AG20443 (cell line): ENCODE measurements at places on chromosomes 12 and 14.
A peak's percentile ranks its signal among the peaks of the same experiment; 100 is the strongest.

GRCh38 chr12:104712477-104712876, 245.6 kb downstream of the SLC41A2 start:
- no peak for DNase-seq

GRCh38 chr12:78096909-78097597, 266.4 kb downstream of the NAV3 start:
- DNase-seq, result peak; percentile 38

- DNase-seq, result no peak
These were observed 95.1 kb upstream of the NRXN3 start for GRCh38 chr14:78075033-78075432.

DNA sequence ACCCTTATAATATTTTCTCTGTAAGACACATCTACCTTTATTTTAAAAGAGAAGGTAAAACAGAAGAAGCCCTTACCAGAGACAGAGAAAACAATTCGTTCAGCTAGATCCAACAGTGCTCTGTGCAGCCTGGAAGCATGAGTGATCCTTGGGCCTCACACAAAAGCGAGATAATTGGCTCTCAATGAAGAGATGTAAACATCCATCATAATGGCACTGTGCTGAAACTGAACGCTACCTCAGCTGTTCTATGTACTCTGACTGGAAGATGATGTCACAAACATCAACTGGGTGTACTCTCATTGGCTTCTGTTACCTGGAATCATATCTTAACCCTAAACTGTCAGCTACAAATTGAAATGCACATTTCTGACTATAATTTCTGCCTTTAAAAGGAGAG, at the start of gene MGAT4C:
Gene MGAT4C (minus strand): TSS at position 229 of the 400 bp plus-strand sequence.
- DNase-seq, result no peak

- no peak for DNase-seq
These were observed 58.3 kb upstream of the ANP32D start for GRCh38 chr12:48414021-48414420.

- DNase-seq, result no peak
These were observed 206.9 kb upstream of the SLC38A2 start for GRCh38 chr12:46579474-46579873.

- DNase-seq, result peak; percentile 83
These were observed 46.7 kb downstream of the LRRC74A start for GRCh38 chr14:76872796-76873432.

DNA sequence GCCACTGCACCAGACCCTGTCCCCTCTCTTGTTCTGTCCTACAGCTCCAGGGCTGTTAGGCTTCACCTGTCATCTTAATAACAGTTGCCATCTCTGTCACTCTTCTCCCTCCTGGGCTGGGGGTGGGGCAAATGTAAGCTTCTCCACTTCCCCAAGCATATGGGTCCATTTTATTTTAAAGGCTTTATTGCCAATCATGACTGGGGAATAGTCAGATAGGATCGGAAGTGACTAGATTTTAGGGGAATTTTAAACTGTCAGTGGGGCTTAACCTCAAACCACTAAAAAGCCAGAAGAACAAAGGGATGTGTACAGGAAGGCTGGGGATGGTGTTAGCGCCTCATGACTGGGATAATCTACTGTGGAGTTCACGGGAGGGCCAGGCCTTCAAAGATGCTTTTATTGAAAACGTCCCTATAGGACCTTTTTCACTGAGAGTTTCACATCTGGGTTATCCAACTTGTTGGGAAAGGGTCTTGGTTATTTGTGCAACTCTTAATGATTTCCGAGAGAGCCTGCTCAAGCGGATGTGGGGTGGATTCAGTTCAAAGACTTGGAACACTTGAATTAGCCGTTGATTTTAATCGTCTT, 41.6 kb downstream of the CHST11 start:
- DNase-seq, result no peak

DNA sequence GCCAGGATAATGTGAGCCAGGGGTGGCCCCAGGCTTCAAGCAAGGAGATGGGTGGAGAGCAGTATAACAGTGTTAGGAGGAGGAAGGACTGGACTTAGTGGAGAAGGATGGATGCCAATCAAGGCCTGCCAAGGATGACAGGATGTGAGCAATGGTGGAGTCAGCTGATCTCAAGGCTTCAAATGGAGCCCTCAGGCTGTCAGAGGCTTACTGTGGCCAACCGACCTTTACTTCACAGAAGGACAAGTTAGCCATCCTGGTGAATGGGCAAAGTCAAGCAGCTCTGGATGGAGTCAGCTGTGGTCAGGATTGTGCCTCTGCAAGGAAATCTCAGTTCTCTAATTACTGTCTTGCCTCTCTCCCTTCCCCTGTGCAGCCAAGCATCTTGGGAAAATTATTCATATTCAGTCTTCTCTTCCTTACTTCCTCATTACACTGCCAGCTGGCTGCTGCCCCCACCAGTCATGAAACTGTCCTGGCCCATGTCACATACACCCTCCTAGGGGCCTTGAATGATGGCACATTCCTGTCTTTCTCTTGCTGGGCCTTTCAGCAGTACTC, 7.6 kb upstream of the STAT6 start:
- DNase-seq, result no peak

GRCh38 chr14:22070119-22070982, 396.7 kb upstream of the OR4E1 start:
- DNase-seq, result no peak

GRCh38 chr12:120887253-120888043, 16.7 kb downstream of the SPPL3 start:
- no peak for DNase-seq

GRCh38 chr12:79300199-79300568, 390.6 kb downstream of the PAWR start:
- DNase-seq, result no peak
